ENCODE measurements at places on chromosomes 1 and 21. TPM values are rescaled to one million over a fixed set of nuclear protein-coding genes. Genes with fewer than 3 reads are reported as not detected.

DNA sequence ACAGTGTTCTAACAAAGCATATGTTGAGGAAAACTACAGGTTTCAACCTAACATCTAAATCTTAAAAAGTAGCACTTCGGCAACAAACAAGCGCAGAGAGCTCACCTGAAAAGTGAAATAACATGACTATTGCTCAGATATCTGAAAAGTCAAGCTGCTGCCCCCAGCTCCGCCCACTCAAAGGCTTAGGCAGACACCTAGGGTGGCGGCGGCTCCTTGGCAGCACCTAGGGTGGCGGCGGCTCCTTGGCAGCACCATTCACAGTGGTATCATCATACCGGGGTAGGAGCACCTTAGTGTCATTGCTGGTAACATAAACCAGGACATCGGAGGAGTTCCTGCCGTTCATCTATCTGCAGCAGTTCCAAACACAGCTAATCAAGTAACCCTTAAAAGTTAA lies 4.2 kb upstream of the S100A12 start:
- no peak for DNase-seq

DNA sequence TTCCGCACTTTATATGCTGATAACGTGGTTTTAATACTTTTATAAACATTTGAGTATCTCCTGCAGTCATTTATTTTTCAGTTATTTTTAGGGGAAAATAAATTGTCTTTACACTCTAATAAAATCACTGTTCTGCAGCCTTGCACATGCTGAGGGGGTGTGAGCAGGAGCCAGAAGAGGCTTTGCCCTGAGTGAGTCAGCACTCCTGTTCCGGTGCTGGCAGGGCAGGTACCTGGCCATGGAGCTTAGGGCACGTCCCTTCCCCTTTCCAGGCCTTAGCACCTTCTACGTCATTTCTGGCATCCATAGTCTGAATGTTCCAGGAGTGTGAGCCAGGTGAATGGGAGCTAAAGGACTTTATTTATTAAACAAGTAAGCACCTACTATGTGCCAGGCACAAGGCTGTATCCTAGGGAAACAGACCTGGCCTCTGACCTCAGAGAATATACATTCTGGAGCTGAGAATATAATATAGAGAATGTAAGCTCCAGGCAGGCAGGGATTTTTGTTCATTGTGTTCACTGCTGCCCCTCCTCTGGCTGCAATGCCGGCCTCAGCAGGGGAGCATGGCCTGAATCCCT lies 402.9 kb downstream of the PTPRU start:
- no peak for DNase-seq

- DNase-seq = peak; percentile 96
Observed at GRCh38 chr1:96388421-96389310, 332.9 kb upstream of the PTBP2 start.

GRCh38 chr1:14724678-14725077 lies 126.2 kb downstream of the KAZN start:
- no peak for DNase-seq

- DNase-seq = no peak
Observed at GRCh38 chr1:65164633-65165032, 16.6 kb downstream of the AK4 start.

DNA sequence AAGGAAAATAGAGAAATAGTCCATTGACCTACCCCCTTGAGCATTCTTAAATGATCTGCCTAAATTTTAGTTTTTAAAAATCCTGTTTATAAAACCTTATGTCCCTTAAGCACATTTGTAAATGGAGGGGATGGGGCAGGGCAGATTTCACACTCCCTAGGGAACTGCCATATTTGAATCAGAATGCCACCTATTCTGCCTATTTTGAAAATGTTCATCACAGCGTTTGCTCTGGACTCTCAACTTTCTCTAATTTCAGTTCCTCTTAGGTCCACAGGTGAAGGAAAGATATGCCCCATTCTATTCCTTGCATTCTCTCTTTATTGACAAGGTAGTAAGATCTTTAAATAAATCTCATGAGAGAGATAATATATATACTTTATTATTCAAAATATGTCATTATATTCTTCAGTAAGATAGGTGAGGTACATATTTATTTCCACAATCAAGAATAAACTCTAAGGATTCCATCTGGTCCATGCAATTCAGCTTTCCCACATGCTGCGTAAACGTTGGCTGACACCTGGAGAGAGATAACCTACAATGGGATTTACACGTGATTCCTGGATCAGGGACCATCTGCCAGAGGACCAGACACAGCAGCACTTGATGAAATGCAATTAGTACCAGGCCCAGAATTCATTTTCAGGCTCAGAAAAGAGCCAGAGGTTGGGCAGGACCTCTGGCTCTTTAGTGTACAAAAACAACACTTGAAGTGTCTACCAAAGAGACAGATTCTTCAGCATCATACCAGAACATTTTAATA lies 1.2 kb upstream of the LPGAT1 start:
- no peak for DNase-seq

- DNase-seq = no peak
Observed at GRCh38 chr1:97721221-97721620, 199.6 kb downstream of the DPYD start.

DNA sequence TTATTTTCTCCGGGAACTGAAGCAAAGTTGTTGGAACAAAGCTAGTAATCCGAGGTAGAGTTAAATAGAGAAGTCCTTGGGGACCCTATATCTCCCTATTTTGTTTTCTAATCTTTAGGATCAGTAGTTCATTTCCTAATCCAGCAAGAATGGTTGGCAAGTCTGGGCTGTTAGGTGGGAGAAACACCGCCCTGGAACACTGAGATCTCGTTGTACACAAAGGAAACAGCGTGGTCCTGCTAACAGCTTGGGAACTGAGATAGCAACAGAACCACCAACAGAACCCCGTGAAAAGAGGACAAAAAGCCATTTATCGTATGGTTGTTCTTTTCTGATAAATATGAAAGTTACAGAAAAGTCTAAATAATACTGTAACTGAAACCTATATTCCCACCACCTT lies 121.9 kb upstream of the CDC42BPA start:
- DNase-seq = no peak

- no peak for DNase-seq
Observed at GRCh38 chr1:8510041-8510823, 192.3 kb downstream of the SLC45A1 start.

DNA sequence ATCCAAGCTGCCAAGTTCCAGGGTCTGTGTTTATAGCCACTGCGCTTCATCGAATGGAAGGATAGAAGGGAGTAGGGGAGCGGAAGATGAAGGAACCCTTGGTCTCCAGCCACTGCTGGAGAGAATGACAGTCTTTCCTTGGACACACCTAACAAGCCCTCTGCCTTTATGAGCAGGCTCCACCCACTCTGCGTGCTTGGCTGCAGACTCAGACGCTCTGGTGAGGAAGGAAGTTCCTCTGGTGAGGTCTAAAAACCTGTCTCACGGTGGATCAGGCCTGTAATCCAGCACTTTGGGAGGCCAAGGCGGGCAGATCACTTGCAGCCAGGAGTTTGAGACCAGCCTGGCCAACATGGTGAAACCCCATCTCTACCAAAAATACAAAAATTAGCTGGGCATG lies 55.4 kb downstream of the MATN1 start:
- DNase-seq = no peak

- no peak for DNase-seq
Observed at GRCh38 chr21:23522751-23523150, 2084.5 kb downstream of the MRPL39 start.

DNA sequence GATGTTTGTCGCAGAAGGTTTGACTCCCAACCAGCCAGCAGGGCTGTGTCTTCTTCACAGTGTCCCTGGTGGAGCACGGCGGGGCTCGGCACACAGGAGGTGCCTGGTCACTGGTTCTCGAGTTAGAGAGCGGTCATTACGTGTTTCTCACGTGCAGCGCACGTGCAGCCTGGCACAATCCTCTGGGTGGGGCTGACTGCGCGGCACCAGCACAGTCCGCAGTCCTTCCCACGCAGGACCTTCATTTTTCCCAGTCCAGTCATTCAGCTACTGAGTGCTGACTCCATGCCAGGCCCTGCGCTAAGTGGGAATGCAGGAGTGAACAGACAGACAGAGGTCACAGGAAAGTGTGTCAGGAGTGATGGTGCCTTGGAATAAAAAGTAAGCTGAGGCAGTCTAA lies 46.2 kb upstream of the GPR153 start:
- DNase-seq = no peak

GRCh38 chr1:32761253-32761877 lies 55.8 kb downstream of the YARS1 start:
- no peak for DNase-seq

DNA sequence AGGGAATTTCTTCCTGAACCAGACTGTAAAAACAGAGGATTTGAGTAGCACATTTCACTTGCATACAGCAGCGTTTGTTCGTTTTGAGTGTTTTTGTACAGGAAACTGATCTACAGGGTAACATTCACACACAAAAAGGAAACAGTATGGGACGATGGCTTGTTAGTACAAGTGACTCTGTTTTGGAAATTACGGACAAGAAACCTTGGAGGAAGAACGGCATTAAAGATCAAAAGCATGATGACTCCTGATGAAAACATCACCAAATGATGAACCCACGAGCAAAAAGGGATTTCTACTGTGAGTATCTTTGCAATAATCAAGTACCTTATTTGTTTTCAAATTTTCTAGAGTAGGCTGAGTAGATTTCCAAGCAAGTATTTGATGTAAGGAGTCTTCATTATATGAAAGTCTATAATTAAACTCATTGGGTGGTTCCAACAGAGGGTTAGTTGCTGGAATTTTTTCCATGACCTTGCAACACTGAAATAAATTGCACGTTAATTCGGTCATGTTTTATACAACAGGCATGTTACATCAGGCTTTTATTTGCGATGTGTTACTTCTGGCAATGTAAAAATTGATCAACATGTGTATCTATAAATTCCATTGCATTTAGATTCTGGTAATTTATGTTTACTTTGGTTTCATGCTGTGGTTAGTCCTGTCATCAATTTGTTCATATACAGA lies 76.7 kb upstream of the KCNK2 start:
- no peak for DNase-seq

- no peak for DNase-seq
Observed at GRCh38 chr1:232624546-232625281, 5.2 kb downstream of the SIPA1L2 start.

GRCh38 chr1:52569449-52570210 lies 16.7 kb upstream of the TUT4 start:
- DNase-seq = peak; percentile 47

- peak; percentile 25 for DNase-seq
Observed at GRCh38 chr1:100077531-100077930, 55.2 kb downstream of the SASS6 start.

- DNase-seq = no peak
Observed at GRCh38 chr1:8520483-8520966, 202.6 kb downstream of the SLC45A1 start.

DNA sequence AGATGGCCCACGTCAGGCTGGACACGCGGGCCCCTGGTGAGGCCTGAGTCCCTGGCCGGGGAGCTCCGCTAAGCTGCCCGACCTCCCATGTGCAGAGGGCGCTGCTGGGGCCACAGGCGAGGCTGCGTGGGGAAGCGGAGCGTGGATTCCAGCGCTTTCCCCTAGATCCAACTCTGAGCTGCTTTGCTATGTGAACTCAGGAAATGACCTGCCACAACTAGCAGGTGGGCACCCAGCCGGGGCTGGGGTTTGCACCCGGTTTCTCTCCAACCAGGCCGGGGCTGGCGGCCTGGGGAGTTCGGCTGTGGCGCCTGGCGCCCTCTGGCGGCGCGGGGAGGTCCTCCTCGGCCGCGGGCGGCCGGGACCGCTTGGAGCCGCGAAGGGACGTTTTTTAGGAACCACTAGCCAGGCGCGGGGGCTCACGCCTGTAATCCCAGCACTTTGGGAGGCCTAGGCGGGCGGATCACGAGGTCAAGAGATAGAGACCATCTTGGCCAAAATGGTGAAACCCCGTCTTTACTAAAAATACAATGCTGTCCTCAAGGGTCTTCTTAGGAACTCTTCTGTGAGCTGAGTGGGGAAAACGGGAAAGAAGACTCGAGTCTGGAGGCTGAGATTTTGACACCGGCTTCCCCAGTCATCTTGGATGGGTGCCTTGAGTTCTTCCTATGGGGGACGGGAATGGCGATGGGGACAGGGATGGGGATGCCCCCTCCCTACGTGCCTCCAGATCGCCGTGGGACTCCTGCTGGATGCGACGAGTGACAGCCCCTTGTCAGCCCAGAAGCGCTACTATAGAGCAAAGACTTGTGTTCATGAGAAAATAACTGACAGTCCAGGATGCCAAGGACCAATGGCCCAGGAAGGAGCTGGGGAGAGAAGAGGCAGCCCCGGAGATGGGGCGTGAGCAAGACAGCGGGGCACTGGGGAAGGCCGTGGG lies 12.6 kb downstream of the PYCR2 start:
- DNase-seq = no peak

GRCh38 chr1:39680751-39681150 lies 8.8 kb upstream of the NT5C1A start:
- DNase-seq = no peak

GRCh38 chr1:172163498-172164215 lies 256.8 kb upstream of the C1orf105 start:
- DNase-seq = no peak

- DNase-seq = no peak
Observed at GRCh38 chr1:39205781-39206464, 1.4 kb downstream of the MACF1 start.

DNA sequence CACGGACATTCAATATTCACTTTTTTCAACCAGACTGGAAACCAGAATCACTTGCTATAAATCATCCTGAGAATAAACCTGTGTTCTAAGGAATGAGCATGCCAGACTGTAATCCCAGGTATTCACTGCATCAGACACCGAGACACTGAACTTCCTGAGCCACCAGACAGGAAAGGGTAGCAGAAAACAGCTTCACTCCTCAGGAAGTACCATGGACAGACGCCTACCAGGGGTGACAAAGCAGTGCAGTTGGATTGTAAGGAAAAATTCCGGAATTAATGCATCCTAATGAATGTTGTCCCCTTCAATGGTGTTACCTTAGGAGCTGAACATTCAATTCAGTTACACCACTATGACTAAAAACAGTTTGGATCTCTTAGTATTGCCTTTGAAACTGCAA lies 156.1 kb downstream of the PIGK start:
- DNase-seq = no peak

DNA sequence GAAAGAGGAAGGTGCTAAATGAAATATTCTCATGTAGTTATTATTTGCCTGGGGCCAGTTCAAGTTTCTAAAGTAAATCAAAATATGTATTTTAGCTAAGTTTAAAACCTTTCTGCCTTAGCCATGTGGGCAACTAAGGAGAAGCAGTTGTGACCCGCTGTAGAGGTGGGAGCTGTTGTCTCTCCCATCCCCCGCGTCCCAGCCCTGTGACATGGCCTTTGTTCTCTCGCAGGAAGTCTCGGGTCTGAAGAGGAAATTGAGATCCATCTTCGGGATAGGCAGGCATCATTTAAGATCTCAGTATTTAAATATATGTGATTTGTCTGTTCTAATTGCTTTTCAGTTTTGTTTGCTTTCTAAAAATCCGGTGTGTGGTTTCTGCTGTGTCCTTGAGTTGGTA lies 121.5 kb downstream of the CAMTA1 start:
- no peak for DNase-seq

Gene KRTAP20-3
- total RNA-seq = not detected

Gene BEST4
- not detected for total RNA-seq

Gene ATP13A2
- total RNA-seq = 97.8 TPM

Gene MROH7
- total RNA-seq = not detected

Gene LAD1
- 1.1 TPM for total RNA-seq

Gene UBL4B
- total RNA-seq = not detected

Gene ADCY10
- 0.06 TPM for total RNA-seq

Gene CXADR
- total RNA-seq = 10.7 TPM

Gene SAMD11
- not detected for total RNA-seq

Gene LCE1B
- total RNA-seq = not detected

Gene GJA5
- 0.10 TPM for total RNA-seq

Gene LHX8
- total RNA-seq = not detected

Gene ACTN2
- total RNA-seq = not detected

Gene NR5A2
- 18.1 TPM for total RNA-seq

Gene PRDX1
- 556 TPM for total RNA-seq

Gene ADGRL2
- 166 TPM for total RNA-seq

Measured in glomerular endothelial cell (primary cell).